ENCODE measurements at places on chromosomes 4 and X. TPM values are rescaled to one million over a fixed set of nuclear protein-coding genes. Genes with fewer than 3 reads are reported as not detected.

- no peak for DNase-seq
These were observed 5.7 kb upstream of the RNF4 start for GRCh38 chr4:2462992-2463762.

DNA sequence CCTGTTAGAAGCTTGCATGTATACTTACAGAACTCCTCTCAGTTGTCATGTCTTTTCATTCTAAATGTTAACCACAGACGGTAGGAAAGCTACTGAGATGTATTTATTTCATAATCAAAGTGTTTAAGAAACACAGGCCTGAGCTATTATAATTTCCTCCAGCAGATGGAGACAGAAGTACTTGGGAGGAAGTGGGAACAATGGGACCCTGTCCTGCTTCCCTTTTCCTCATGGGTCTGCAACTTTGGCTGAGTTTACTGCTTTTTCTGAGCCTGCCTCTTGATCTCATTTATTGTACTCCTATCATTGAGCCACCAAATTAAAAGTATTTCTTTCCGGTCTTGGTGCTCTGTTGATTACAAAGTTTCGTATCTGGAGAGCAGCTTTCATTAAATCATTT lies 67.7 kb upstream of the SPANXN2 start:
- no peak for DNase-seq

DNA sequence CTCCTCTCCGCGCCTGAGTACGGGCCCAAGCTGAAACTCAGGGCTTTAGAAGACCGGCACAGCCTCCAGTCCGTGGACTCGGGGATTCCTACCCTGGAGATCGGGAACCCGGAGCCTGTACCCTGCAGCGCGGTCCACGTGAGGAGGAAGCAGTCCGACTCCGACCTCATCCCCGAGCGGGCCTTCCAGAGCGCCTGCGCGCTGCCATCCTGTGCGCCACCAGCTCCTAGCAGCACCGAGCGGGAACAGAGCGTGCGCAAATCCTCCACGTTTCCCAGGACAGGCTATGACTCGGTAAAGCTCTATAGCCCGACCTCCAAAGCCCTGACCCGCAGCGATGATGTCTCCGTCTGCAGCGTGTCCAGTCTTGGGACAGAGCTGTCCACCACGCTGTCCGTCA lies 13.9 kb downstream of the TBC1D14 start:
- no peak for DNase-seq

DNA sequence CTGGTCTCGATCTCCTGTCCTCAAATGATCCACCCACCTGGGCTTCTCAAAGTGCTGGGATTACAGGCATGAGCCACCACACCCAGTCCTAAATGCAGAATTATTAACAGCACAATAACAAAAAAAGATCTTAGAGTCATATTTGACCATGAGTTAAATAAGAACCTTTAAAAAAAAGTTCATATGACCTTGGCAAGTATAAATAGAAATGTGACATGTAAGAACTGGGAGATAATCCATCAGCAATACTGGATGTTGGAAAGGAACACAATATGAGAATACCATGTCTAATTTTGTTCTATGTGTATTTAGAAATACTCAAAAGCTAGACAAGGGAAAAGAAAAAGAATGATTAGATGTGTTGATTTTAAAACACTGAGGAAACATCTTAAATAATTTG lies 231.6 kb downstream of the RAPGEF2 start:
- no peak for DNase-seq

- DNase-seq: peak; percentile 70
These were observed 134.7 kb downstream of the PALLD start for GRCh38 chr4:168631241-168632162.

DNA sequence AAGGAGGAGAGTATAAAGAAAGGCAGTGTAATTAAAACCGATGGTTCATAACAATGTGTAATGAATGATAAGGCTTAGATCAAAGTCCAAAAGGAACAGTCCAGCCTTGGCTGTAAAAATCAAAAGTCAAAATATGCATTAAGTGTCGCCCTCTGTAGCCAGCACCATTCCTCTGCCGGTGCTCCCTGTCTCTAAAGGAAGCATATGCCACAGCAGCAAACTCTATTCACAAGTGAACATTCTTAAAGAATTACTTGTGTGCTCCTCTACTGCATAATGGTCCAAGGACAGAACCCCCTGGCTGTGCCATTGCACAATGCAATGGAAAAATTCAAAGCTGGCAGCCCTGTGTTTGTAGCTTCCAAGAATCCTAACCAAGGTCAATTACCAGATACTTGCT lies 16.3 kb upstream of the MBNL3 start:
- no peak for DNase-seq

- no peak for DNase-seq
These were observed 28.7 kb downstream of the RAB28 start for GRCh38 chr4:13455411-13455810.

GRCh38 chr4:165079476-165079875 lies 25.8 kb downstream of the TRIM75 start:
- peak; percentile 83 for DNase-seq

- no peak for DNase-seq
These were observed 54.1 kb downstream of the APBB2 start for GRCh38 chr4:41160012-41160789.

DNA sequence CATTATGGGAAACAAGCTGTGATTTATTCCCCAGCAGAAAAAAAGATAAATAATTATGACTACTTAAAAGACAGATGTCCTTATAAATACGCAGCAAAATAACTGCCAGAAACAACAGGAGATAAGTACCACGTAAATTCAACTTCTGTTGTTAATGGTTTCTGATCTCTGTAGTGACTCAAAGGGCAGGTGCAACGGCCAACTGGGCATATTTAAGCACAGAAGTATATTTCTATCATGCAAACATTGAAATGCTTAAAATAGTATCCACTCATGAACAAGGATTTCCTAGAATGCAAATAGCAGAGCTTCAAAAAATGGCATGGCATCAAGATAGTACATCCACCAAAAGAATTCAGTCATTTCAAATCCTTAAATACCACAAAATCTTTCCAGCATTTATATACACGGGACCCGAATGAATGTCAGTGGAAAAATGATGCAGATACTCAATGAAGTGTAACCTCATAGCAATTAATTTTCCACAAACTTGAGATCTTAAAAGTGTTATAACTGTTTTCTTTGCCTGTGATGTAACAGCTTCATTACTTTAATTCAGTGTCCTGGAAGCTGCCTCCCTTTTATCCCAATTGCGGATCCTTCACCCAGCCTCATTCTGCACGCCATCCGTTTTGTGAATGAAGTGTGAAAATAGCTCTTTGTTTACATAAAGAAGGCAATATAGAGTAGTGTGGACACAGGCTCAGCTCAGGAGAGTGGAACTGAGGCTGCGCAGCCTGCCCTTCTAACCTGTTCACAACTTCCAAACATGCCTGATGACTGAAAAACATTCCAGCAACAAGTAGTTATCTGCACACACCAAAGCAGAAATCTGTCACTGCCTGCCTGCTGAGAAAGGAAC lies 10.2 kb downstream of the PDGFC start:
- DNase-seq: no peak

- peak; percentile 20 for DNase-seq
These were observed 388.9 kb downstream of the SPRY1 start for GRCh38 chr4:123785538-123785937.

GRCh38 chr4:66736606-66737005 lies 808.7 kb downstream of the CENPC start:
- no peak for DNase-seq

DNA sequence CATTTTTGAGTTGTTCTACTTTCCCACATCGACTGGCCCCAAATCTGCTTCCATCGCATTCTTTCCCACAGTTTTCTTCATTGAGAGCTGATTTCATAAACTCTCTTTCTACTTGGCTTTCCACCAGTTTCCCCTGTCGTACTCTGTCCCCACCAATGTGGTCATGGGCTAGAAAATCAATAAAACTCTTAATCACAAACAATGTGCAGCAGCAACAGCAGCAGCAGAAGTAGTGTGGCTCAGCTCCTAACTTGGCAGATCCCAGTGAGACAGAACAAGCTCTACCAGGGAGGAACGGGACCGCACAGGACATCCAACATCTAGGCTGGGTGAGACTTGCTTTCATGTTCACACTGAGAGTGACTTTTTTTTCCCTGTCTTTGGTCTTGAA lies 3.1 kb upstream of the SETD7 start:
- no peak for DNase-seq

GRCh38 chr4:176013476-176014247 lies 52.0 kb upstream of the WDR17 start:
- no peak for DNase-seq

- peak; percentile 66 for DNase-seq
These were observed at the start of gene ARMCX1 for GRCh38 chrX:101550362-101550750. ARMCX1 (plus strand) TSS chrX:101550547; CDS start chrX:101552931, 2,384 bp downstream.

DNA sequence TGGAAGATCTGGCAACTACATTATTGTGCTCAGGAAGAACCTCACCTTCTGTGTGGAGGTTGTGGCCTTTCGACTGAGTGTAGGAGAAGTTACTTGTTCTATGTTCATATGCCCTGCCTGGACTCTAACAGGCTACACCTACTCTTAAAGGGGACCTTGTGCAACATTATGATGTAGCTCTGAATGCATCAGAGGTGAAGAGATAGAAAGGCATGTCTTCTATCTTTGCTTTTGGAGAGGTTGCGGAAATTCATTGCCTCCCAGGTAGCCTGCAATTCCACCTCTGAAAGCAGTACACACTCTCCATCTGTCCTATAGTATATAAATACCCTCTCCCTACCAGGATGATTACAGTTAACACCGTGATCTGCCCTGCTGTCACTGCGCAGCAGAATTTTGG lies 7.1 kb upstream of the SLAIN2 start:
- DNase-seq: no peak

DNA sequence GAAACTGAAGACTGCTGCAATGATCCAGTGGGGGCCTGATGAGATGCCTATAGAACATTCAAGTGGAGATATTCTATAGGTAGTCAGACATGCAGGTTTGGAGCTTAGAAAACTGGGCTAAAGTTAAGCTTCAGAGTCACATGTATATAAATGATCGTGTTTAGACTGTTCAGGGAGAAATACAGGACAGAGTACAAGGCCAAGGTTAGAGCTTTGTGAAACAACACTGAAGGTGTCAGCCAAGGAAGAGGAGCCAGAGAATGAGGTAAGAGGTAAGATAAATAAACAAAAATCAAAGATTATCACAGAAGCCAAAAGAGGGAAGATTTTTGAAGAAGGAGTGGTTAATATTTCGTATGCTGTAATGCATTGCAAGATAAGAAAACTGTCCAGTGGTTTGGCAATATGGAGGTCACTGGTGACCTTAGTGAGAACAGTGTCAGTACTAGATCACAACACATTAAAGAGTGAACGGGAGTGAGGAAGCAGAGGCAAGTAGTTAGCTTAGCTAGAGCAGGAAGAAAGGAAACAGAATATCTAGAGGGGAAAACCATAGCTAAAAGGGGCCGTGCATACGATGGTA lies 58.0 kb upstream of the KLHL13 start:
- no peak for DNase-seq

GRCh38 chrX:1592470-1593142 lies 1.2 kb downstream of the AKAP17A start:
- DNase-seq: peak; percentile 43

Gene CT47B1
- not detected for total RNA-seq

Gene PITX2
- total RNA-seq: 0.45 TPM

Gene COL4A6
- total RNA-seq: 1.1 TPM

Gene ZXDA
- 3.8 TPM for total RNA-seq

Gene SLC4A4
- 124 TPM for total RNA-seq

Gene ENAM
- total RNA-seq: not detected
